SIG-M5 (cell line): ENCODE measurements at places on chromosomes 5 and 9.

DNA sequence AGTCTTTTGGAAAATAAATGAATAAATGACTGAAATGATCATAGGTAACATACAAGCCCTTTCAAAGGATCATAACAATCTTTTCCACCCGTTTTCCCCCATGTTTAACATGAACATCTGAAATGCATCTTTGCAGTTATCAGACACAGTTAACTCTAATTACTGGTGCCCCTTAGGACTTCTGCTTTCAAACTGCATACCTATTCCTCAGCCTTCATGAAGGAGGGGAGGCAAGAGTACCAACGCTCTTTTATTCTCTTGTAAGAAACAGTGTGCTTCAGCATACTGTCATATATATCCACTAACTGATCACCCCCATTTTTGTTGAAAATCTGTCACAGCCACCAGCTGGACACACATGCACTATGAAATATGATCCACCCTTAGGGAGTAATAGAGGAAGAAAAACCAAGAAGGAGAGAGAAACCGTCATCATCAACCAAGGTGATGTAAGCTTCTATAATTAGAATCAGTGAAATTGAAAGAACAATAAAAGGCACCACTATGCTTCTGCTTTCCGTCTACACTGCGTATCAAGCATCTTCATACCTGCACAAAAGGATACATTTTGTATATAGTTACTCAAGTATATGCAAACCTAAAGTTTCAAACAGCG lies 98.7 kb downstream of the RAPGEF6 start:
- DNase-seq: peak; percentile 68

DNA sequence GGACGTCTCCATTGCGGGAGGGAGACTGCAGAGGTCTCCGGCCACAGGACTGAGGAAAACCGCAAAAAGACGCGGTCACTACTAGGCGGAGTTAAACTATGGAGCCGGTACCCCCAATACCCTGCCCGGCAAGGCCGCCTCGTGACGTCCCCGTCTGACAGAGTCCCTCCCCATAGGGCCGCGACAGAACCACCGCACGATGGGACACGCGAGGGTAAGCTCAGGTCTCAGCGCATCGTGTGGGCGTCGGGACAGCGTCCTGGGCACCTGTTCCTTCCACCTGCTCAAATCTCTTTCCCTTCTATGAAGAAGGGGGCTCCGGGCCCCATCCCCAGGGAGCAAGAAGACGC lies 35.2 kb upstream of the GLDC start:
- no peak for DNase-seq

DNA sequence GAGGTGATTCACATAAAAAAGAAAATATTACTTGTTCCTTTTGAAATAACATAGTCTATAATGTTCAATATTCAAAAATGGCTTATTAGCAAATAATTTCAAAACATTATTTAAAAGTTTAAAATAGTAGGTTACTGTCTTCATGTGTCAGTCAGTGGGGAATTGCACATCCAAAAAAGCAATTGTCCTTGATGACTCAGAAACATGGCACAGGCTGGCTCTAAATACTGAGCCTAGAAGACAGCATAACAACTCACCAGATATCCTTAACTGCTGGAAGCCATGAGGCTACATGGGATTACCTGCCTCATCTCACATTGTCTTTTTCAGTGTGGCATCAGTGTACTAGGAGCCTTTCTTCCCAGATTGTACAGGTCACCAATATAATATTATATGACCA lies 439.5 kb upstream of the RGMB start:
- no peak for DNase-seq

- no peak for DNase-seq
Observed at GRCh38 chr5:172868436-172868923, 34.4 kb downstream of the ERGIC1 start.

DNA sequence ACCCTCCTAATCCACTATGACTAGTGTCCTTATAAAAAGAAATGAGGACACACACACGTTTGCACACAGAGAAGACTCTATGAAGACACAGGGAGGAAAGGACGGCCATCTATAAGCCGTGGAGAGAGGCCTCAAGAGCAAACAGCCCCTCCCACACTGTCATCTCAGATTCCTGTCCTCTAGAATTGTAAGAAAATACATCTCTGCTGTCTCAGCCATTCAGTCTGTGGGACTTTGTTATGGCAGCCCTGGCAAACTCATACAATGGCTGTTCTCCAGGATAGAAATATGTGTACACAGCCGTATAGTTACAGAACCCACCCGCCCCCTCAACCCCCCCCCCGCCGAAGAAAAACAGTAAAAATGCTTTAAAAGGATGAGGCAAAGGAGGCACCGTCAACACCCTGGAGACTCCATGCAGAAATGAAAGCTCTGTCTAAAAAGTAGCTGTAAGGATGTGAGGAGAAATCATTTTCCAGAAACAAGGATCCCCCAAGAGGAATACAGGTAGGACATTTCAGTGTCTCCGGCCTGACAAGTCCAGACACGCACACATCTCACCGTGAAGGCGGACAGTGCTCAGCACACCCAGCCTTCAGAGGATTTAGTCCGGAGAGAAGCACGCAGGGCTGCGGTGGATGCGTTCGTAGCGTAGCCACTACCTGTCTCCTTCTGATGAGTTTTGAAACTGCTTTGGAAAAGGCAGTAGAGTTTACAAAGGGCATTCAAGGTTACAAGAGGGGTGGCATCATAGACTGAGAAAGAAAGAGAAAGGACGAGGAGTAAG lies 110.8 kb upstream of the ERCC6L2 start:
- DNase-seq: no peak
